Activated T-cell treated with anti-CD3 and anti-CD28 coated beads, Interleukin-2, amount 50 U/mL, for 1 hour (primary cell): ENCODE measurements at places on chromosomes 16 and 17.

DNA sequence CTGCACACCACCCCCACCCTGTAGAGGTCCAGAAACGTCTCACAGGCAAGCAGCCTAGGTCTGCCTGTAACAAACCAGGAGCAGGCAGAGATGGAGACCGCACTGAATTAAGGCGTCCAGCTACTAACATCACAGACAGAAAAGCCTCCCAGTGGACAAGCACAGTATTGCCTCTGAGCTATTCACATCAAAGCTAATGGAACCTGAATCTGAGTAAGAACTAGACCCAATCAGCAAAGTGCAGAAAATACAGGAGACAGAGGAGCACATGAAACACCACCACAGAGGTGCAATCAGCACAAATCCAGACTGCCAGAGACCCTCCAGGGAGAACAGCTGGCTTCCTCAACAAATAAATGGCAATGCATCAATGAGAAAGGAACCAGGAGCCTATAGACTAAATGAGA, 22.2 kb upstream of the PEMT start:
- DNase-seq: peak; percentile 29

DNA sequence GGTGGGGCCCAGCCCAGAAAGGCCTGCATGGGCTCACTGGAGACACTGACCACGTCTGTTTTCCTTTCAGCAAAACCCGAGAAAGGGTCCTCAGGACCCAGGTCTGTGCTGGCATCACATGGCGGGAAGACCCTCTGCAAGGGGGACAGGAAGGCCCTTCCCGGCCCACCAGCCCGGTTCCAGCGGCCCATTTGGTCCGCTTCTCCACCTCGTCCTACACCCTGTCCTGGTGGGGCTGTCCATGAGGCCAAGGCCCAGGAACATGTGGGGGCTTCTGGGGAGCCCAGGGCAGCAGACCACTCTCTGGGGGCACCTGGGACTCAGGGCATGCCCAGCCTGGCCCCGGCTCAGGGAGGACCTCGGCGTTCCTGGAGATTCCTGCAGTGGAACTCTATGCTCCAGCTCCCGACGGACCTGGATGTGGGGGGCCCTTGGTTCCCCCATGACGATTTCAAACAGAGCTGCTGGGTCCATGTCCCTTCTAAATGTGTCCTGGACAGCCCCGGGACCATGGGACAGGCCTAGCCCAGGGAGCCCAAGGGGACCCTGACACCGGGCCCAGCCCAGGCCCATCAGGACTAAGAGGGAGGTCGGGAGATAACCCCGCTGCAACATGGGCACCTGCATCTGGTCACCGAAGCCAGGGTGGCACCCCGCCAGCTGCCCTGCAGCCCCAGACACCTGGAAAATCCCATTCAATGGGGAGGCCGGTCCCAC, 26.4 kb upstream of the KSR1 start:
- DNase-seq: no peak

- DNase-seq: no peak
Observed at GRCh38 chr16:48225456-48225855, 18.6 kb upstream of the LONP2 start.

- peak; percentile 55 for DNase-seq
Observed at GRCh38 chr16:28321700-28322411, 29.5 kb downstream of the SBK1 start.

GRCh38 chr16:84739349-84740124, 39.7 kb downstream of the USP10 start:
- no peak for DNase-seq

DNA sequence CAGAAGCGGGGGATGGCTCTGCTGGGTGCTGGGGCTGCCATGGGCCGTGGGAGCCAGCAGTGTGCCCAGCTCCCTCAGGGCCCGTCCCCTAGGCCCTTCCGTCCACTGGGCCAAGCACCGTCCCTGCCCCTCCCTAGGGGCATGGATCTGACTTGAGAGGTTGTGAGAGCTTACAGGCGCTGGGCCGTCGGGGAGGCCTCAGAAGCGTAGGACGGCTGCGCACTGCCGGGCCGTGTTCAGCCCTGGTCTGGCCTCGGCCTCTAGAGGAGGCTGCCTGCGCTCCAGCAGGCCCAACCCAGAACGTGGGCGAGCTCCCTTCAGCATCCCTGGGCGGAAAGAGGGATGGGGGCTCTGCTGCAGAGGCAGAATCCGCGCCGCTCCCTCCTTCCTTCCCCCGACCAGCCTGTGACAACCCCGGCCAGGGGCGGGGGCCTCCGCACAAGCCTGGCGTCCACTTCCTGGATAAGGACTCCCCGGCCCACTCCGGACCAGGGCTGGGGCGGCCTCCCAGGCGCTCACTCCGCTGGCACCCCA, 685 bp upstream of the MPG start:
- peak; percentile 35 for DNase-seq

GRCh38 chr17:3817851-3818605, 17.0 kb upstream of the ITGAE start:
- no peak for DNase-seq

DNA sequence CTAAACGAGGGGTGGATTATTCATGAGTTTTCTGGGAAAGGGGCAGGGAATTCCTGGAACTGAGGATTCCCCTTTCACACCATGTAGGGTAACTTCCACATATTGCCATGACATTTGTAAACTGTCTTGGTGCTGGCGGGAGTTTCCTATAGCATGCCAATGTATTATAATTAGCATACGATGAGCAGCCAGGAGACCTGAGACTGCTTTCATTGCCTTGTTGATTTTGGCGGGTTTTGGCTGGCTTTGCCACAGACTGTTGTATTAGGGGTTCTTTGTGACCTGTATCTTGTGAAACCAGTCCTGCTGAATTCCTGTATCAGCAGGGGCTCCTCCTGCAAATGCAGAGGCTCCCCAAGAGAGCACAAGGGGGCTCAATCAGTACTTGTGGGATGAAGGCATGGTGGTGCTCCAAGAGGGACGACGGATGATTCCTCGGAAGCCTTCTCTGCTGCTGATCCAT, 104.4 kb upstream of the CACNG5 start:
- DNase-seq: no peak

- DNase-seq: no peak
Observed at GRCh38 chr16:15518381-15519351, 84.3 kb downstream of the BMERB1 start.

DNA sequence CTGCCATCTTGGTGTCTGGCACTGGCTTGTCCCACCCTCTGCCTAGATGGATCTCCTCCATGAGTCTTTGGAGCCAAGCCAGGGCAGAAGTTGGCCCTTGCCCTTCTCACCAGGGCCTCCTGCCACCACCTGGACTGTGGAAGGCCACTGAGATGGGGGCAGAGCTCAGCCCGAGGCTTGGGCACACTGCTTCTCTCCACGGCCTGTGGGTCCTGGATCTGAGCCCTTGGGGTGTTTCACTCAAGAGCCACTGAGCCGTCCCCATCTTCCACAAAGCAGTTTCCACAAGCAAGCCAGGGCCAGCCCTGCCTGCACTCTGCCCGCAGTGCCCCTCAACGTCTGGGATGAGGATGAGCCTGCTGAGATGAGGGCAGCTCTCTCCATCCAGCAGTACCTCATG, 16.7 kb upstream of the CD300A start:
- DNase-seq: no peak

DNA sequence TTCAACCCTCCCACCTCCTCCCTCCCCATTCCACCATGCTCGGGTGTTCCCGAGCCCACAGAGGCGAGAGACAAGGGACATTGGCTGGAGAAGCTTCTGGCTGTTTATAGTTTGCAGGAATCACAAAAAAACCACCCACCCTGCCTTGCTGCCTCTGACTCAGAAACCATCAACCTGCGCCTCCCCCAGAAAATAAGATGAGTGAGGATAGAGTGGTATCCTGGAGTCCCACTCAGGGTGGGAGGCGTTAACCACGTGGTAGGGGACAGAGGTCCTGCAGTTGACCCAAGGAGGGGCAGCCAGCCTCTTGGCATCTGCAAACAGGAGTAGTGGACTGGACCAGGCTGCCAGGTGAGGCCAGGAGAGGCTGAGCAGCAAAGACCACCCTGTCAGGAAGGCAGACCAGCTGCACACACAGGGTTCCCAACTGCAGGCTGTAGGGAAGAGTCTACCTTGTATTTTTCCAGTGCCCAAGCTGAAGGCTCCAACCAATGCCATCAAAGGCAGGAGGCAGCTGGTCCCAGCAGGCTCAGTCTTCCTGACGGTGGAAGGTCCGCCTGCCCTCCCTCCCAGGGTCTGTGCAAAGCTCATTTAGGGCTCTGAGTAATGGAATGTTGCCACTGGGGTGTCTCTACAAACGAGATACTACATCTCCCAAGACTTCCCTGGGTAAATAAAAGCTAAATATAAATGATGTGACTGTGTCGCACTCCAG, 201.5 kb upstream of the TNRC6C start:
- no peak for DNase-seq

DNA sequence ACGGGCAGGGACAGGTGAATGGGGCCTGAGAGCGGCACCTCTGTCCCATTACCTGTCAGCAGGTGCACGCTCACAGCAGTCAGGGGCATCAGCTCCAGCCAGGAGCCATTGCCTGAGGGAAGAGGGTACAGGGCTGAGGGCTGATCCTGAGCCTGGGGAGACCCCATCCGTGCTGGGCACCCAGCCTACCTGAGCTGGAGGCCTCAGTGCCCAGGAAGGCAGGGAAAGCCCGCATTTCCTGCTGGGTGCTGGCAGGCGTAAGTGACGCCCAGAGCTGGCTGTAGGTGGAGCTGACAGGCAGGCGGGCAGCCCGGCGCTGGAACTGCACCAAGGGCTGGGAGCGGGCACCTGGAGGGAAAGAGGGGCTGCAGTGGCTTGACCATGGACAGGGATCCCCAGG, 7.4 kb downstream of the FAM171A2 start:
- DNase-seq: no peak

- DNase-seq: no peak
Observed at GRCh38 chr17:3981455-3981854, 17.2 kb upstream of the ATP2A3 start.

DNA sequence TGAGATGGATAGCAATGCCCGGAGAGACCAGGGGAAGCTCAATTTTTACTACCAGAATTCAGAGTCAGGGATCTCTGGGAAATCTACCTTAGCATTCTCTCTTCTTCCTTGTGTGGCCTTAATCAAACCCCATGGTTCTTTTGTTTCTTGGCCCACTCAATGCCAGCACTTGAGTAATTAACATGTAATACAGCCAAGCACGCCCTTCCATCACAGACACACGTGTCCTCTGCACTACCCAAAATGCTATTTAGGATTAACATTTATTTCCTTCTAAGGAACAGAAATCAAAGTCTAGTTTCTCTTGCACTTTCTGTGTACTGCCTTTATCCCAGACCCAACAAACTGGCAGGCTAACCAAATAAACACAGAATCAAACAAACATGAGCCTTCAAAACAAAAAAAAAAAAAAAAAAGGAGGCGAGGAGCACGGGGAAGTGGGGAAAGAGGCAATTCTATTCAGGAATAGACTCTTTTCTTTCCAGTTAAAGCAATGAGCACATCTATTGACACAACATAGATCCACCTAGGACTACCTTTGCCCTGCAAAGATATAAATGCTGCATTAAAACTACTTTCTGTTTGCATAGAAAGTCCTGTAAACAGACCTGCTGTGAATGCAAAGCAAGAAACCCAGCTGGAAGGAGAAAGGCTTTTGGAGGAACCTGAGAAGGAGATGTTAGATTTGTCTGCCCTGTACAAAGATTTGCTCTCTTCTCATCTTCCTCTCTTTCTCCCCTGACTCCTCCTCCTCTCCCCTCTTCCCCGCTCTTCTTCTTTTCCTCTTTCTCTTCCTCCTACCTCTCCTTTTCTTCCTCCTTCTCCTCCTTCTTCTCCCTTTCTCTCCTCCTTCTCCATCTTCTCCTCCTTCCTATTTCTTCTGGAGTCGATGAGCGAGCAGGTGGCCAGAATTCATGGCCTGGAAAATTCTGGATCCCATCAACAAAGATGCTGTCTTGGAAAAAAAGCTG, 294.4 kb downstream of the NPIPA8 start:
- DNase-seq: no peak

DNA sequence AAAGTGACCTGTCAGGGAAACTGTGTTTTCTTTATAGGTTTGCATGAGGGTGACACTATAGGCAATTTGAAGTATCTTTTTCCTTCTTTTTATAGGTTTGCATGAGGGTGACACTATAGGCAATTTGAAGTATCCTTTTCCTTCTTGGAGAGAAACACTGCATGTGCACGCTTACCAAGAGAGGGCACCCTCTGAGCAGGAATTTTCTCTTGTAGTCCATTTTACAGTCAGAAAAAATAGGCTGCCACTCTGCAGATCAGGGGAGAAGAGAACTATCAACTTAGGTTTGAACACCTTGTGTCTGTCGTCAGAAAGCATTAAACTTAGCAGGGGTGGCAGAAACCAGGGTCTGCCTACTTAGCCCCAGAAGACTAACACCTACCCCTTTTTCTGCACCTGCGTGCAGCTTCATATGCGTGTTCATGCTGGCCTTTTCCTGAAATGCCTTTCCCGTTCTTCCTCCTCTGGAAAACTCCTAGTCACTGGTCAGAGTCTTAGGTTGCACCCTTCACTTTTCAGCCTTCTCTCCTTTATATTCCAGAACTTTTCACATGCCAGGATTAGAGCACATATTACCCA, 16.4 kb upstream of the SMIM36 start:
- no peak for DNase-seq

DNA sequence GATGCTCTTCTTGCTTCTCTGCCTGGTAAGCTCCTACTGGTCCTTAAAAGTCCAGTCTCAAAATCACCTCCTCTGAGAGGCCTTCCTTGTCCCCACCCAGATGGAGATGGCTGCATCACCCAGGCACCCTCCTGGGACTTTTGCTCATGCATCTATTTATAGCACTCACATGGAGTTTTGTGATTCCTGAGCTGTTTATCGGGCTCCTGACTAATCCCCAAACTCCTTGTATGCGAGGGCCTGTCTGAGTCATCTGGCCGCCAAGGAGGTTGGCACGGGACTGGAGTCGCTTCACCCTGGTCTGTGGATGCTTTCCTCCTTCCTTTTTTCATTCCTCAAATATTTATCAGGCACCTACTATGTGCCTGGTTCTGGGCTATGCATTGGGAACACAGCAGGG, 2.3 kb upstream of the MAP2K3 start:
- DNase-seq: no peak

GRCh38 chr16:83083361-83083760, 456.6 kb downstream of the CDH13 start:
- DNase-seq: no peak

DNA sequence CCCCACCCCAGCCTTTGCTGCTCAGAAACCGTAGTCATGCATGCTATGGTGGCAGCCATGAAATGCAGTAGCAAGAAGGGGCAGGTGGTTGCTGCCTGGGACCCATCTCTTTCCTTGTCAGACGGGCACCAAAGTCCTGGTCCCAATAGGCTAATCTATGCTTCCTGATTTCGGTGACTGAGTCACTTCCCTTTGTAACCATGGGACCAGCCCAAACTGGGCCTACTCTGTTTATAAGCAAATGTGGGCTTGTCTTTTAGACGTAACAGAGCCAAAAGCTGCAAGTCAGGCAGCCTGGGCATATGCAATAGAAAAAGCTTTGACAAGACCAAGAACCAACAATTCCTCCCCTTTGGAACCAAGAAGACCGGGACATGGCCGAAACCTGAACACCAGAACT, 99.1 kb upstream of the RBBP6 start:
- no peak for DNase-seq
